ENCODE measurements at places on chromosomes 11 and 22.
A peak's percentile ranks its signal among the peaks of the same experiment; 100 is the strongest.

DNA sequence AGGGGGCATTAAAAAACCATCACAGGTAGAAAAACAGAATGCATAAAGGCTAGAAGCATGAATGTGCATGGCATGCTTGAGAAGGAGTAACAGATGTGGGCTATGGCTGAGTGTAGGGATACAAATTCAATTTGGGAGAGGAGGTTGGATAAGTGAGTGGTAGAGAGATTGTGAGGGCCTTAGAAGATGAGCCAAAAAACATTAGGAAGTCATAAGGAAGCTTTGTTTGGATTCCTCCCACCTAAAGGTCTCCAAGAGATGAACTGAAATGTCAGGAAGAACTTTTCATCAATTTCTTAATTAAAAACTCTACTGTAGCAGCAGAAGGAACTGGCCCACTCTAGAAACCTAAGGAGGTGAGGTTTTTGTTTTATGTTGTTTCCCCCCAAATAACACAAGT lies 41.2 kb upstream of the CSNK2A3 start:
- no peak for DNase-seq

DNA sequence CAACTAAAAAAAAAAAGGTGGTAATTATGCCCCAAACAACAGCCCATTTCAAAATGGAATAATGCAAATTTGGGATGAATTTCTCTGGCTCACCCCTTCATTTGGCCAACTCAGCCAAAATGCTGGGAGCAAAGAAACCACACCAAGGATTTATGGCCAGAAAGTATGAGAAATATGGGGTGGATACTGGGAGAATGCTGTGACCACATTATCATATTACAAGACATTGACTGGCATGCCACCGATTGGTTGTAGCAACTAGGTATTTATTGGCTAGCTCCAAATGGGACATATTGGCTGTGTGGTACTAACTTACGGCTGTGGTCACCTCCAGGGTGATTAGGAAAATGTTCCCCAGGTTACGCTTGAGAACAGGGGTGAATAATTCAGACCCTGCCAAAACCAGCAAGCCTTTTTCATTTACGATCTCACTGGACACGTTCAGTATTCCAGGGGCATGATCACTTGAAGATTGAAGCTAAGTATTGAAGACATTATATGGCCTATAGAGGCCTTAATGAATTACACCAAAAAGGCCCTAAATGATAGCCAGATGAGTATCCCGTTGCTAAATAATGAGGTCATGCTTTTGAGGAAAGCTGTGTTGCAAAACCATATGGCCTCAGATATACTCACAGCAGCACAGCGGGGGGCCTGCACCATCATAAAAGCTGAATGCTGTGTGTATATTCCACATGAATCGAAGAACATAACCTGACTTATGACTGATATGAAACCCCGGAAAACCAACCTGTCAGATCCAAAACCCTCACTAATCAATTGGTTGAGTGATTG lies 3.8 kb upstream of the FDX1 start:
- peak; percentile 43 for DNase-seq

DNA sequence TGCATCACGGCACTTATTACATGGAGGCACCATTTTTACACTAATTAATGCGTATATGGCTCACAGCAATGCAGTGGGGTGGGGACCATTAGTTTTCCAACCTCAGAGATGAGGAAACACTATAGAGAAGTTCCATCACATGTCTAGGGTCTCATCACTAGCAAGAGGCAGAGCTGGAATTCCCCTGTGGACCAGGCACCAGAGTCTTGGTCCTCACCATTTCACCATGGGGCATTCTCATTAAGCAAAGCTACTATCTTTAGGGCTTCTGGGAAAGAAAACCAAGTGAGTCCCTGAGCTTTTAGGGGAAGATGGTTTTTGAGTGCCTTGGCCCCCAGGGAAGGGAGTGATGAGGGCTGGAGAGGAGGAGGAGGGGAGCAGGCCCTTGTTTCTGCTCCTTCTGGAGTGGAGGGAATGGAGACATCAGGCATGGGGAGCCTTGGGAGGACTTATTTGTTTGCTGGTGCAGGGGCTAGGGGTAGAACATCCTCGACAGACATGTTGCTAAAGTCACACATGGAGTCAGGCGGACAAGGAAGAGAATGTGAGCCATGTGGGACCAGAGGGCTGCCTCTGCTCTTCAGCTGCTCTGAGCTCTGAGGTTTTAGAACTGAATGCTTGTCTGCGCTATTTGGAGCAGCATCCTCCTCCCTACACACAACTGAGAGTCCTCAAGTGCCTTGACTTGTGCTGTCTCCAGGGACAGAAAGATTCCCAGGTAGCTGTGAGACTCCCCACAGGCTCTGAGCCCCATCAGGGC lies 40.3 kb upstream of the ZBED5 start:
- peak; percentile 91 for DNase-seq

DNA sequence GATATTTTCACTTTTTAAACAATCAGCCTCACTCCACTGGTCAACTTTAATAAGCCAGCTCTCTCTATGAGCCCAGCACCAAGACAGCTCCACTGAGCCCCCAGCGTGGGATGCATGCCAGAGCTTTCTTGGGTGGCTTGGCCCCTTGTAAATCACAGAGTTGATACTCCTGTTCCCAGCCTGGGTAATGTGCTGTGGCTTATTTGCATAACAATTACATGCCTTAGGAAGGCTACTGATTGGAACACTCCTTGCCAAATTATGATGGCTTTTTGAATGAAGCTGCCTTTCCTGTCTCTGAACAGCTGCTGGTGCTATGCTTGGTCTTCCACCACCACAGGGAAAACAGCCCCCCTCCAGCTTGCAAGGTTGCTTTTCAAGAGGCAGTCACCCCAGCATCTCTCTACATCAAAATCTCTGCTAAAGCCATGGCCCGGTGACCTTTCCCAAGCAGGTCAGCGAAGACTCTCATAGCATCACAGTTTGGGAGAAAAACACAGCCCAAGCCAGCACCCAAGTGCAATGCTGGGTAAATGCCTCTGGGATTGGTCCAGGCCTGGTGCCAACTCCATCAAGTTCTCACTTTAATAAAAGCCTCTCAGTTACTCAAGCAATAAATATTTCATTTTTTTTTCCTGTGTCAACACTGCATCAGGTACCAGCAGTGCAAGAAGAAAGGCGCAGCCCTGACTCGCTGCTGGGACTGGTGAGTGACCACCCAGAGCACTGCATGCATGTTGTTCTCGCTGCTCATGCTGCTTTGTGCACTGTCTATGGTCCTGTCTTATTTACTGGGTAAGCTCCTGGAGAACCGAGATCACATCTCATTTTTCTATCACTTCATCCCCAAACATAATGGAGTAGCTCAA lies 549.3 kb downstream of the OPCML start:
- no peak for DNase-seq
